ENCODE measurements at places on chromosomes 4 and X. TPM values are rescaled to one million over a fixed set of nuclear protein-coding genes. Genes with fewer than 3 reads are reported as not detected.

MMRN1 gene
- total RNA-seq, result 0.45 TPM

ADGRG2 gene
- 0.18 TPM for total RNA-seq

RBMXL3 gene
- not detected for total RNA-seq

ADAD1 gene
- total RNA-seq, result not detected

ATOH1 gene
- not detected for total RNA-seq

NAT8L gene
- 0.09 TPM for total RNA-seq

ARAP2 gene
- total RNA-seq, result 1.5 TPM

GK gene
- total RNA-seq, result 8.6 TPM

NAAA gene
- 46.1 TPM for total RNA-seq

P2RY4 gene
- total RNA-seq, result 0.09 TPM

- peak; percentile 64 for DNase-seq
Measured at GRCh38 chr4:77240469-77241066, 83.6 kb downstream of the CCNG2 start.

DNA sequence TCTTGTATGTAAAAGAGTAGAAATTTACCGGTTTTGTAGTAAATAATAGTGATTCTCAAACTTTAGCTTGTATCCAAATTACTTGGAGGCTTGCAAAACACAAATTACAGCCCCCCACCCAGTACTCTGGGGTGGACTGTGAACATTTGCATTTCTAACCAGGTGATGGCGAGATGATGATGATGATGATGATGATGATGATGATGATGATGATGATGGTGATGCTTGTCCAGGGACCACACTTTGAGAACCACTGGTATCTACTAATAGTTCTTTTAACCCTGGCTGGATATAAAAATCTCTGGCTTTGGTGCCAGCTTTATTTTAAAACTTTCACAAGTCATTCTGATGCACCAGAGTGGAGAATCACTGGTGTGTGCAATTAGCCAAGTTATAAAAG lies 96.3 kb downstream of the MRPL1 start:
- DNase-seq, result no peak

GRCh38 chrX:374596-374995 lies 12.1 kb downstream of the PPP2R3B start:
- no peak for DNase-seq

- DNase-seq, result no peak
Measured at GRCh38 chr4:155795991-155796390, 37.2 kb downstream of the GUCY1B1 start.

- DNase-seq, result peak; percentile 95
Measured at GRCh38 chrX:10119399-10119990, 37.3 kb upstream of the CLCN4 start.

GRCh38 chr4:185276036-185276435 lies 66.6 kb downstream of the SNX25 start:
- DNase-seq, result peak; percentile 67

GRCh38 chrX:7074148-7074907 lies 73.2 kb upstream of the STS start:
- DNase-seq, result peak; percentile 12

GRCh38 chr4:72397314-72397713 lies 171.7 kb downstream of the ADAMTS3 start:
- DNase-seq, result no peak

DNA sequence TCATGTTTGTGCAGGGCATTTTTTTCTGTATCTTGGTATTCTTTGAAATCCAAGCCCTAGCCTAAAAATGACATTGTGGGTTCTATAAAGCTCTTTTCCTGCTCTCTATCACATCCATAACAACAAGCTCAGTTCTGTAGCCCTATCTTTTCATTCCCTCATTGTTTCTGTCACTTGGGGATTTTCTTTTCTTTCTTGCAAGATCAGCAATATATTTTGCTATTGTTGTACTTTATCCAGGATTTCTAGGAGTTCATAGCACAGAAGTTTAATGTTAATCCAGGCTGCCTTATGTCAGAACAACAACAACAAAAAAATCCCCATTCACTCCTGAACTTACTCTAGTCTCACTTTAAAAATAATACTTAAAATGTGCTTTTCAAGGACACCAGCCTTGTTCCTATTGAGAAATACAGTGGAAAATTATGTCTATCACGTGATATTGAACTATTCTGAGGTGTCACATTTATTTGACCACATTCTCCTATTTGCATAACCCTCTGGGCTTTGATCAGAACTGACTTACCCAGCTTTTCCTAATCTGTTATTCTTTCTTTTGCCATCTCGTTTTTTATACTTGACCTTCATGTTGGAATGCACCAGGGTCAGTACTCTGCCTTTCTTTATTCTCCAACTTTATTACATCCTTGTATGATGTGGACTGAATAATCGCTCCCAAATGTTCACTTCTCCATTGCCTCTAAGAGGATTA lies 112.8 kb downstream of the MAGEB5 start:
- DNase-seq, result no peak

- no peak for DNase-seq
Measured at GRCh38 chr4:67581208-67581857, 22.8 kb downstream of the STAP1 start.

- DNase-seq, result no peak
Measured at GRCh38 chrX:109578916-109579315, 42.3 kb downstream of the NXT2 start.

DNA sequence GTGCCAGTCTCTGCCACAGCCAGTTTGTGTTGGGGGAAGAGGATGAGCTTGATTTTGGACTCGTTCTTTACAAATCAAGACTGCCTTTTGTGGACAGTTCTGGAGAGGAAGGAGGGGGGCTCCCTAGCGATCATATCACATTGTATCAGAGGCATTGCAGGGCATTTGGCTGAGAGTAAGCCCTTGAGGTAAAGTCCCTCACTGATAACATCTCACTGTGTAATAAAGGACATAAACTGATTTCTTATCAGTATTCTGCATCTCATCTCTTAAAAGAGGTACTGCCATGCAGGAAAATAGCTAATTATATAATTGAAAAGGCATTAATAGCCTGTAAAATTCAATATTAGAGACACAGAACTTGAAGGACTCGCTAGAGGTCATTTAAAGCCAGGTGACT lies 6.1 kb upstream of the IGFBP7 start:
- no peak for DNase-seq

GRCh38 chrX:123422875-123423274 lies 238.8 kb downstream of the GRIA3 start:
- DNase-seq, result peak; percentile 65

DNA sequence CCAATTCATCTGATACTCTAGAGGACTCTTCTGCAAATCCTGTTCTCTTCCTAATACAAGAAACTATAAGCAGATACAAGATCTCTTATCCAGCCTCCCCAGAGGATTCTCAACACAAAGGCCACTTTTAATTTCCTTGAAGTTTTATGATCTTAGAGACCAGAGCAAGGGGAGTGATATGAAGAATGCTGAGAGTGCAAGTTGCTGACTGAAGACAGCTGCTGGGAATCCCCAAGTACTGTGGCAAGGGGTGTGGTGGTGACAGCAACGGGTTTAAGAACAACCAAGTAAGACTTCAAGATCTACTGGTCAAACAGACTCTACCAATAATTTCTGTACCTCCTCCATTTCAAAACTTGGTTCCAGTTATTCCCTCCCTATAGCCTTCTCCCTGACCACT lies 7.0 kb downstream of the AMMECR1 start:
- no peak for DNase-seq

- no peak for DNase-seq
Measured at GRCh38 chrX:121179972-121180371, 132.6 kb downstream of the GLUD2 start.

DNA sequence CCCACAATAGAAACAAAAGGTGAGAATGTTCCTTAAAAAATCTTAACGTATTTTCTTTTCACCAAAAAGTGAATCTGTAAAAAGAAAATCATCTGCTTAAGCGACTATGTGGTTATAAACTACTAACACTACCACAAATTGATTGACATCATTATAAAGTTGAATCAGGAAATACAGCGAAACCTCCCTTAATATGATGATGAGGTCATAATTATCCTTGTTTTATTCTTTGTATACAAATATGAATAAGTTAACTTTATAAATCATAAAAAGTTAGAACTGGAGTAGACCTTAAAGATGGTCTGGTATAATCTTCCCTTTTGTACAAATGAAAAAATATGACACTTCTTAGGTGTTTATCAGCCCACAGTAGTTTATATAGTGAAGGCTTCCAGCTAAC lies 35.6 kb downstream of the NFKB1 start:
- DNase-seq, result no peak

- DNase-seq, result no peak
Measured at GRCh38 chrX:145464650-145465049, 217.3 kb downstream of the SPANXN1 start.

DNA sequence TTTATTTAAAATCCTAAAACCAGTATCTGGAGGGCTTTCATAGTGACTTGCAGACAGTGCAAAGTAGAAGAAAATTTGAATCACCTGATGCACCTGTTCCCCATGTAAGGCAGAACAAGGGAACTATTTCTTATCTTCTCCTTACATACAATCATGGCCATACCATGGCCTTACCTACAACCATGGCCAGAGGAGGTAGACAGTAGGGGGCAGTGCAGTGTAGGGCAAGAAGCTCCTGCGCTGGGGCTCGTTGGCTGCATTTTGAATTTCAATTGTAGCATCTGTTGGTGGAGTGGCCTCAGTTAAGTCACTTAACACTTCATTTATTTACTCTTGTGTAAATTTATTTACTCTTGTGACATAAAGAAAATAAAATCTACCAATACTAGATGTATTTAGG lies 33.0 kb downstream of the GALNTL6 start:
- no peak for DNase-seq

DNA sequence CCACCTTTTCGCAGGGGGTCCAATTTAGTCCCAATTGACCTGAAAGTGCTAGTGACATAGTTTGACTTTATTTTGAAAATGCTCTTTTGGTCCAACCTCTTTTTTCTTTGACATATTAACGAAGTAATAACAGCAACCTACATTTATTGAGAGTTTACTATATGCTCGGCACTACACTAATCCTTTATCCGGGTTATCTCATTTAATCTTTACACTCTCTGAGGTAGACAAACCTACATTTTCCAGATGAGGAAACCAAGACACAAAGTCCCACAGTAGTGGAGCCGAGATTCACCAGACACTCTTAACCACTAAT lies 307 bp upstream of the ATRX start:
- no peak for DNase-seq

- DNase-seq, result no peak
Measured at GRCh38 chrX:10555846-10556245, 64.5 kb downstream of the MID1 start.

DNA sequence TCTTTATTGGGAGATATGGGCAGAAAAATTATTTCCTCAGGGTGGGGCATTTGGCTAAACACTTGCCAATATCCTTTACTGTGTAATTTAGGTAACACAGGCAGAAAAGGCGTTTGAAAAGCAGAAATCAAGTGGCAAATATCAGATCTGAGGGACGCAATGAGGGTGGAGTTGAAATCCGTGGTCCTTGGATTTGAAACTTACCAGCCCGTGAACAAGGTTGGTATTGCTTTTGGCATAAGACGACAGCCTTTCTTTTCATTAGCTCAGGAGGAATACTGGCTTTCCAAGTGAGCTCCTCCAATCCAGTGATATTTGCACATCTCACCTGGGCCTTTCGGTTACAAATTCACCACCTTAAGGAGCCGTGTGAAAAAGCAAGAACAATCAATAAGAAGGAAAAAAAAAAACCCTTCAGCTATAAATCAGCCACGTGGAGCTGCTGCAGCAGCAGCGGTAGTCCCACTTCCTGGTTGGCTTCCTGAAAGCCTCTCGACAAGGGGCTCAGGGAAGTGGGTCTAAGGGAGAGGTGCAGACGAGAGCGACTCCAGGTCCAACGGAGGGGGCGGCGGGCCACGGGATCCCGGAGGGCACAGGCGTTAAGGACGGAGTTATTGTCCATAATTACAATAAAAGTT lies 734 bp upstream of the GALNT7 start:
- DNase-seq, result peak; percentile 22

DNA sequence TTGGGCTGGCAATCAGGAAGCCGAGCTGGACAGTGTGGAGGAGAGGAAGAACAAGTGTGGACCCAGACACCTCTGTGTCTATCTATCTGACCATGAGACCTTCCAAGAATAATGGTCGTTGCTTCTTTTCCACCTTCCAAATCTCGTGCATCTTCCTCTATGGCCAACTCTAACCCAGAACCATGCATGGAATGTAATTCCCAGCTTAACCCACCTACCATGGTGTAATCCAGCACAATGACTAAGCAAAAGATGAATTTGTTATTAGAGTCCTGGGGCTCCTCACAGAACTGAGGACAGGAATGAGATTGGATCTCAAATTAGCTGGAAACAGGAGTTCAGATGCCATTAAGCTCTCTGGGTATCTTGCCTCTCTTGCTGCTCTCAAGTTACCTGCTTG lies 17.4 kb upstream of the TMEM184C start:
- peak; percentile 55 for DNase-seq

- DNase-seq, result no peak
Measured at GRCh38 chr4:41610474-41610873, 72.5 kb downstream of the LIMCH1 start.

DNA sequence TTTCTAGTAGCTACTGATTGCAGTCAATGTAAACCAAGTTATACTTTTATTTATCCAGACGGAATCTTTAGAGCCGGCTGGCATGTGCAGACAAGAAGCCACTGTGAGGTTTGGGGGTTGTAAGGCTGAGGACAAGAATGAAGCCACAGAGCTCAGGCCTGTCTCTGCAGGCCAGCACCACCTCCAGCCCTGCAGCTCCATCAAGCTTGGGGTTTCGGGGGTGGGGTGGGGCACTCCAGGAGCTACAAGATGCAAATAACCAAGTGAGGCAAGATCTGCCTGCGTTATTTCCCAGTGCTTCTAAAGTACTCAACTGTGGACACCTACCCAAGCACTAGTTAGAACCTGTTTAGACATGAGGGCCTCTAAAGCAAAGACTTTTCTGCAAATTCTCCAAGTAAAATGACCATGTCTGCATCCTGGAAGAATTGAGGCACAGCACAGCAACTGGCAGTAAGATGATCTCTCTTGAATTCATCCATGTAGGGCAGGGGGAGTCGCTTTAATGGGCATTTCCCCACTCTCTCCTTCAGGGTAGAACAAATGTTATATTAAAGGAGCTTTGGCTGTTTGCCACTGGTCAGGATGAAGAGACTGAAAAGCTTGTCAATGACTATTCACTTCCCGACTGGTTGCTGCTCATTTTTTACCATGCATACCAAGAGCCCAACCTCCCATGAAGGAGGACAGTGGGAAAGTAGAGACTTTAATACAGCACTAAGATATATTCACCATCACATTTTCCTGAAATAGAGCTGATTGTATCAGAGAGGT lies 222.5 kb downstream of the MGST2 start:
- DNase-seq, result no peak

DNA sequence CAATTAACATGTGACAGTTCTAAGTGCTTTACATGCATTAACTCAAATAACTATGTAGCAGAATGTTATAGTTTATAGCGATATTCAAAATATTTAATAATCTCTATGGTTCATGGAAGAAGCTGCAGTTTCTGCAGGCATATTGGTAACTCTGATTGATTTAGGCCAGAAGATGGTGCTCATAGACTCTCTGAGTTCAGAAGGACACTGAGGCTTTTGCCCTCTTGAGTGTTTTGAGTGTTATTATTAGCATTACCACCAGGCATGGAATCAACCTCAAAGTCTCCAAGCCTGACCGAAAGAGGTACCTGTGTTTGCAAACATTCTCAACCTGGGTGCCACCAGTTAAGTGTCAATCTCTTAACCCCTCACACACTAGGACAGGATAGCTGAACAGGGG lies 792.3 kb upstream of the PCDH7 start:
- no peak for DNase-seq

Data from fibroblast of the aortic adventitia (primary cell).